ENCODE measurements at places on chromosomes 3 and 15.

- no peak for DNase-seq
Measured at GRCh38 chr3:30477149-30477921, 129.1 kb upstream of the TGFBR2 start.

- DNase-seq, result no peak
Measured at GRCh38 chr3:37162501-37163245, 11.7 kb downstream of the LRRFIP2 start.

DNA sequence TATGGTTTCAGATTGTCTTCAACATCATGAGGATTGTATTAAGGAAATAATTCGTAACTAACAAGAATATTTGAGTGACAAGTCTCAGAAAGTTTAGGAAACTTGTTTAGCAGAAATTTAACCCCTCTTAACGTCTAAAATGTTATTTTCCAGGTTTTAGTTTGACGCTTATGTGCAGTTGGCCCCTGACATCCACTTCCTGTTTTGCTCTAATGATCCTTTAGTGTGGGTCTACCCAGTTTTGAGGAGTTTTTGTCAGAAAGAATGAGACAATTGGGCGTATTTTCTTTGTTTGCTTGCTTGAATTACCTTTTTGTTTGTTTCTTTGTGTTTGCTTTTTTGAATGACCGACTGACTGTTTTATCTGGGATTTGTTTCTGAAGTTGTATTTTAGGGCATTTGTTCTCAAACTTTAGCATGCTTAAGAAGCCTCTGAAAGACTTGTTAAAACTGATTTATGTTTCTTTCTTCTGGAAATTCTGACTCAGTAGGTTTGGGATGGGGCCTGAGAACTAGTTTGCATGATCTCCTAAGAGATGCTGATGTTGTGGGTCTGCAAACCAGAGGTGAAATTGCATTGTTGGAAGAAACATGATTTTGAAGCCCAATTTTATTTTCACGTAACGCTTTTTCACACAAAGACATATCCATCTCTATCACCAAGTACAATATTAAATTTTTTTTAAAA, 20.6 kb downstream of the RBMS3 start:
- DNase-seq, result no peak

GRCh38 chr3:178562143-178562946, 26.1 kb downstream of the KCNMB2 start:
- DNase-seq, result no peak

DNA sequence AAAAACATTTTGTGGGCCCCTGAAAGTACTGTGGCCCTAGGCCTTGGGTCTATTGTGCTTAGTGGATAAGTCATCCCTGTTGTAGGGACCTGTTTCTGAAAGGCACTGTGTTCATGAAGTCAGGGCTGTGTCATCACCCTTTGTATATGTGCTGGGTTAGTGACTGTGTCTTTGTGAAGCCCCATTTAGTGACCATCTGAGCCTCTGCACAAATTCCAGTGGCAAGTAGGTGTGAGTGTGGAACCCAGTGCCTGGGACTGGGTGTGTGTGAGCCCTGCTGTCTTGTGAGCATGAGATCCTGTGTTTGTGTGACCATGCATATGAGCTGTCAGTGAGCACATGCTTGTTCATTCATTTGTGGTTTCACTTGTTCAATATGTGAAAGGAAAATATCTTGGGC, 1.2 kb upstream of the HYAL1 start:
- peak; percentile 58 for DNase-seq

DNA sequence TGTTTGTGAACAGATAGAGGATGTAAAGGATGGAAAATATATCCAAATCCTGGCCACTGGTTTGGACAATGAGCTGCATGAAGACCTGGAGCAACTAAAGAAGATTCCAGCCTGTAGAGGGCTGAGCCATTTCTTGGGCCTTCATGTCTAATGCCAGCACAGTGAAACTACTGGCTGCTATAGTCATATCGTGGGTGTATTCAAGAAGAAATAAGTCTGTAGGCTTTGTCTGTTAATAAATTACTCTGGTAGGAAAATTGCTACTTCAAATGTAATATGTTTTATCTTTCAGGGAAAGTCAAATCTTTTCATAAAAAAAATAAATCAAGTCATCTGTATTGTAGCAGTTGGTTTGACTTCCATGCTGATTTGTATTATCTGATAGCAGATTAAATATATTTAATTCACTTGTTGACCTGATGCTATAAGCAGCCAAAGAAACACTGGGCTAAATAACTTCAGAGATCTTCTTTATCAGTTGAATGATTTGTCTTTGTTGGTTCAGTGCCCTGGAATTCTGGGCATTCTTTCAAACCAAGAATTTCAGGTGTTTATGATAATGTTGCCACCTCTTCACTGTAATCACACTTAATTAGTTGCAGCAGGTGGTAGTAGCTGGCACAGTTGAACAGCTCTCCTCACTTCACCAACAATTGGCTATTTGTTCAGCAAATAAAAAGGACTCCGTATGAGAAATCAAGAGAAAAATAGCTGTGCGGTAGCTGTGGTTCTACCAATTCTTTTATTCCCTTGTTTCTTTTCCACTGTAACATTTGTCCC, 1109.5 kb downstream of the NSUN3 start:
- no peak for DNase-seq
